ENCODE measurements at places on chromosomes 5 and 9.

- DNase-seq: no peak
These were observed 126.7 kb upstream of the CDH6 start for GRCh38 chr5:31066655-31067328.

- peak; percentile 59 for DNase-seq
These were observed 66.5 kb upstream of the HSPA9 start for GRCh38 chr5:138641547-138642298.

GRCh38 chr5:122741681-122742080 lies 33.2 kb upstream of the SNX2 start:
- DNase-seq: no peak

GRCh38 chr9:18666348-18666747 lies 192.4 kb downstream of the ADAMTSL1 start:
- DNase-seq: no peak

DNA sequence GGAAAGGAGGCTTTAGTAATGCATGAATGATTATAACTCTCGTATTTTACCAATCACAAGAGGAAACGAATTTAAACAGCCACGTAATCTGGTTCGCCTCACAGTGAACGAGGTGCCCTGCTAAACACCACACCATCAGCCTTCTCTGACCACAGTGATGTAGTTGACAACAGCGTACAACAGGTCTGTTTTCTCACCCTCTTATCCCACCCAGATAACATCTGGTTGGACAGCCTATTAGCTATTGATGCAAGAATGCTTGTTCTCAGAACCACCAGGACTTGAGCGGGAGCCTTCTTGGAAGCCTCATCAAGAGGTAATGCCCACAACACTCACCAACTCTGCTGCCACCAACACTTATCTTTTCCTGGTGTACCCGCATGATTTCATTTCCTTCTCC lies 23.3 kb downstream of the SLC1A3 start:
- no peak for DNase-seq

GRCh38 chr9:34862043-34862442 lies 96.0 kb upstream of the PHF24 start:
- DNase-seq: no peak

GRCh38 chr5:171891595-171891994 lies 106.0 kb downstream of the SMIM23 start:
- no peak for DNase-seq

DNA sequence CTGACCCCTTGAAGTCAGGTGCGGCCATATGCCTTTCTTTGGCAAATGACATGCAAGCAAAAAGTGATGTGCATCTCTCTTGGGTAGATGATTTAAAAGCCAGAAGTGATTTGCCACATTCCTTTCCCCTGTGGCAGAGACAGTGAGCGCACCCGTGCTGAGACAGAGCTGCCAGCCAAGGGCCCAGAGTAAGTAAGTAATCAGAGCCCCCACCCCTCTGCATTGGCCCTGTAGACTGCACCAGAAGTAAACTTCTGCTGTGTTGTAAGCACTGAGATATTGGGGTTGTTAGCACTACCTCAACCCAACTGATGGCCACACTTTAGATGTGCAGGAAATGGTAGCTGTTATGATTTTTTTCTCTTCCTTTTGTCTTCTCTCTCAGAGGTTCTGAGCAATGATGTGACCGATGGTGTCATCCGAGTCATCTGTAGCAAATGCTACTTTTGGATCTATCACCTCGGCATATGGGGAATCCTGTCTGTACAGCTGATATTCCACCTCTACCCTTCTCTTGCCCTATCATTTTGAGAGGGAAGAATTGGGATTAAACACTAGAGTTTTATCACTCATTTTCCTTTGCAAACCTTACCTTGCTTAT lies 58.0 kb downstream of the DOCK2 start:
- DNase-seq: no peak

DNA sequence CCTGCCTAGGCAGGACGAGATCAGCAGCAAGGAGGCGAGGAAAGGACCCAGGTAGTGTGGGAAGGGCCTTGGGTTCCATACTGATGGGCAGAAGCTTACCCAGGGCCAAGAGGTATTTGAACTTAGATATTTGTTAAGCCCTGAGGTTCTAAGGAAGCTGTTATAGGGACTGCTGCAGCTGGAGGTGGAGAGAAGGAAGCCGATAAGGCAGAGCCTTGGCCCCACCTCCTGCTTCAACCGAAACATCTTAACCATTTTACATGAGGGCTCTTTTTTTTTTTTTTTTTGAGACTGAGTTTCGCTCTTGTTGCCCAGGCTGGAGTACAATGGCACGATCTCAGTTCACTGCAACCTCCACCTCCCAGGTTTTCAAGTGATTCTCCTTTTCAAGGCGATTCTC lies 8.6 kb upstream of the AQP3 start:
- DNase-seq: no peak

- no peak for DNase-seq
These were observed 113.4 kb upstream of the CACNA1B start for GRCh38 chr9:137764171-137764671.

- no peak for DNase-seq
These were observed 306.5 kb downstream of the MAN2A1 start for GRCh38 chr5:109996246-109996645.

Measured in tibial nerve (tissue), 4 donors.